ENCODE measurements at places on chromosomes 7 and 10.

GRCh38 chr10:77415313-77415960, 222.2 kb downstream of the KCNMA1 start:
- peak; percentile 68 for DNase-seq

DNA sequence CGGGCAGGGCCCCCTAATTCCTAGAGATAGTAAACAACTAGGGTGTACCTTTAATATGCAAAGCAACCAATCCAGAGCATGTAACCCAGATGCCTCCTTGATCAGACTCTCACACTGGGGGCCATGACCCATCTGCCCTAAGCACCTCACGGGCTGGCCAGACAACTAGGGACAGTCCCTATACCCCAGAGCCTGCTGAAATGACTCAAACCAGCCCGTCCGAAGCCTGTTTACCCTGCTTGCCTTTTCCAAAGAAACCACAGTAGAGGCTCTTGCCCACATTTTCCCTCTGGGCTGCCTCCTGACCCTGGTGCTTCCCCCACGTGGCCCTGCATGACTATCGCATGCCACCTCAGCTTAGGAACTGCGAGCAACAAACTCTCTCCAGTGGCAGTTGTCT, 46.2 kb downstream of the RGS10 start:
- no peak for DNase-seq

DNA sequence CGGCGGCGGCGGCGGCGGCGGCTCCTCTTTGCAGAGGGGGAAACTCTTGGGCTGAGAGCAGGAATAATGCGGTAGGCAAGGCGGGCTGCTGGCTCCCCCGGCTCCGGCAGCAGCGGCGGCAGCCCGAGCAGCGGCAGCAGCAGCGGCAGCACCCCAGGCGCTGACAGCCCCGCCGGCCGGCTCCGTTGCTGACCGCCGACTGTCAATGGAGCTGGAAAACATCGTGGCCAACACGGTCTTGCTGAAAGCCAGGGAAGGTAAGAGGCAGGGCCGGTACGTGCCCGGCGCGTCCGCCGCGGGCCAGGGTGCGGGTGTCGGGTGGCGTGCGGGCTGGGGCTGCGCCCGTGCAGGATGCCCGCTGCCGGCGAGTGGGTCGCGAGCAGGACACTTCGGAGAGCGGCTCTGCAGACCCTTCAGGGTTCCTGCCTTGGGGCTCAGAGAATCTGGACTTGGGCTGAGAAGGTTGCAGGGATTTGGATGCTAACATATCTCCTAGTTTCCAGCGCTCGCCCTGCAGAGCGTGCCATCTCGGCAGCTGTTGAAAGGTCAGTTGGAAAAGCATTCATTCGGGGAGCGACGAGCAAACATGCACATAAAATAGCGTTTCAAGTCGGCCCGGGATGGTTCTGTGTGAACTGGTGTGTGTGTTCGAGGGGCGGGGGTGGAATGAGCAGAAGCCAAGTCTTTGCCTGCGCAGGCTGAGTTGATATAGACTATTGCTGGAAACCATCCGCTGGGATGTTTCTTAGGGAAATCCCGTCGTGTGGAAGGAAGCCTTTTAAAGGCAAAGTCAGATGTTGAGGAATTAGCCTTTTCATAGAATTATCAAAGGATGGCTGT, 562 bp downstream of the GRK5 start:
- peak; percentile 62 for DNase-seq

DNA sequence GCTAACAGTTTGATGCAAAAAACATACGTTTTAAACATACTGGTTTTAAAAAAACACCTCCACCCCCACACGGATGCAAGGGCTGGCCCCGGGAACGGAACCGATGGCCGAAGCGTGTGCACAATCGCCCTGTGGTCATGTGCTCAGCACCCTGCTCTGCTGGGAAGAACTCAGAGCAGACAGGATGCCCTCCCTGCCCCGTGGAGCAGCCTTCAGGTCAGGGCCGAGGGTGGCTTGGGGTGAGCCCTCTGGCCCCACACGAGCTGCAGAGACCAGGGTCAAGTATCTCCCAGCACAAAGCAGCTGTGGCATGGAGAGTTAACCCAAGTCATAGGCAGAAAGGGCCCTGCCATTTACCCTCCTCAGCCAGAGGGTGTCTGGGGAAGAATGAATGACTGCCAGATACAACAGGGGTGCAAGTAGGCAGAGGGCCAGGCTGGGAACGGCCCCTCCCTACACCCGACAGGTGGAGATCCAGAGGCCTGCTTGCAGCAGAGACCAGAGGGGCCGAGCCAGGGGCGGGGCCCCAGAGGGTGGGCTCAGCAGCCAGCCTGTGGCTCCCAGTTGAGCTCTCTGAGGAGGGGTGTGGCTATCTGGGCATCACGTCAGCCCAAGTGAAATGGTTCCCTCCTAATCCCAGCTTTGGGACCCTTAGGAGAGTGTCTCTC, 56.8 kb downstream of the ZRANB1 start:
- no peak for DNase-seq

GRCh38 chr7:77476871-77477270, 60.2 kb upstream of the PTPN12 start:
- no peak for DNase-seq

DNA sequence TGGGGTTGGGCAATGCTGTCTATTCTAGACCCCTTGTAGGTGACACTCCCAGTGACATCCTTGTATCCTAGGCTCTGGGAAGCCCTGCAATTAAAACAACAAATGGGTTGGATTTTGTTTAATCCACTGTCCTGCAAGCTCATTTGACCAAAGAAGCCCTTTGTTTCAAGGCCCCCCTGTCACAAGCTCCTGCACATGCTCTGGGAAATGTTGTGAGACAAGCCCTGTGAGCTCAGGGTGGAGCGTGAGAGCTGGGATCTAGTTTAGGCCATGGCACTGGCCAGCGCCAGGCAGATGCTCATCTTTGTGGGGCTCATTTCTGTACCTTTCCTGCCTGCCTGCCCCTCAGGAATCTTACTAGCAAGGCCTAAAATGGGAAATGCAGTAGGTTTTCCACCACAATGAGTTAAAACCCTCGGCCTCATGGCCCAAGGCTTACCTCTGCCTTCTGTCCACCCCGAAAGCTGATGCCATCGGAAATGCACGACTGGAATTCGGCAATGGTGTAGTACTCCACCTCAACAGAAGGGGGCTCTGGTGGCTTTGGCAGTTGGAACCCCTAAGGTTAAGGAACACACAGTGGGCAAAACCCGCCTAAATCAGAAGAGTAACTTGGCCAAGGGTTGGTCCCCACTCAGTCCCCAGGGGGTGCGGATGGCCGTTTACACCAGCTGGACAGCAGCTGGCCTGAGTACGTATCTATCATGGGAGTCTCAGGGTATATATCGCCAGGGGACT, 112.0 kb downstream of the NEURL1 start:
- peak; percentile 63 for DNase-seq

DNA sequence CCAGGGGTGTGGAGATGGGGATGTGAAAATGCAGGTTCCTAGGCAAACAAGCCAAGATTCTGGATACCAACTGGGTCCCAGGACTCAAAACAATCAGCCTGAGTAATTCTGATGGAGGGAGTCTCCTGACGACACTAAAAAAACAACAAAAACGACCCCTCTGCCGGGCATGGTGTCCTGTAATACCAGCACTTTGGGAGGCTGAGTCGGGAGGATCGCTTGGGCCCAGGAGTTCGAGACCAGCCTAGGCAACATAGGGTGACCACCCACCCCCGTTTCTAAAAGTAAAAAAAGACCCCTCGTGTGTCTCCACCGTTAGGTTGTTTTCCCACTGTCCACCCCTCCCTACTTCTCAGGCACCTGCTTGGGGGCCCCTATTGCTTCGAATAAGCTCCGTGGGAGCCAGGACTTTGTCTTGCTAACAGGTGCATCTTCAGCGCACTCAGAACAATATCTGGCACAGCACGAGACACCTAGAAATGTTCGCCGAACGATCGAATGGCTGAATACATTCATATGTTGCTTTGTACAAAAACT, 743 bp upstream of the NRF1 start:
- DNase-seq, result peak; percentile 4

- no peak for DNase-seq
Observed at GRCh38 chr10:110150046-110150445, 57.4 kb upstream of the MXI1 start.

DNA sequence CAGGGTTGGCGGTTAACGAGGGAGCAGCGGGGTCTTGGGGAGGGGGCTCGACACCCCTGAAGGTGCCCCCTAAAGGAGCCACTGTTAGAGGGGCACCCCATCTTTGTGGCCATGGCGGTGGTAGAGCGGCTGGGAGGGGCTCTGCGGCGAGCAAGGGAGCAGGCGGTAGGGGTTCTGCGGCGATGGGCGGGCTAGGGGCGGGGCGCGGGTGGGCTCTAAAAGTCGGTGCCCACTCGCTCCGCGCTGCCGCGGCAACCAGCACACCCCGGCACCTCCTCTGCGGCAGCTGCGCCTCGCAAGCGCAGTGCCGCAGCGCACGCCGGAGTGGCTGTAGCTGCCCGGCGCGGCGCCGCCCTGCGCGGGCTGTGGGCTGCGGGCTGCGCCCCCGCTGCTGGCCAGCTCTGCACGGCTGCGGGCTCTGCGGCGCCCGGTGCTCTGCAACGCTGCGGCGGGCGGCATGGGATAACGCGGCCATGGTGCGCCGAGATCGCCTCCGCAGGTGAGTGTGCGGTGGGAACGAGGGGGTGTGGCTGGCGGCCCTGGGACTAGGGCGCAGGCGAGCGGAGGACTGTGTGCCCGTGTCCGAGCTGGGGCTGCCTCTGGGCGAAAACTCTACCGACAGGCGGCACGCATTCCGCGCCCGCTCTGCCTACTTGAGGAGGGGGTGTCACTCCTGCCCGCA, at the start of gene MEST:
Gene MEST, plus strand, starts transcription at position 245 of the 682 bp plus-strand sequence. Its CDS starts 229 bp downstream, at position 474.
- DNase-seq, result no peak

DNA sequence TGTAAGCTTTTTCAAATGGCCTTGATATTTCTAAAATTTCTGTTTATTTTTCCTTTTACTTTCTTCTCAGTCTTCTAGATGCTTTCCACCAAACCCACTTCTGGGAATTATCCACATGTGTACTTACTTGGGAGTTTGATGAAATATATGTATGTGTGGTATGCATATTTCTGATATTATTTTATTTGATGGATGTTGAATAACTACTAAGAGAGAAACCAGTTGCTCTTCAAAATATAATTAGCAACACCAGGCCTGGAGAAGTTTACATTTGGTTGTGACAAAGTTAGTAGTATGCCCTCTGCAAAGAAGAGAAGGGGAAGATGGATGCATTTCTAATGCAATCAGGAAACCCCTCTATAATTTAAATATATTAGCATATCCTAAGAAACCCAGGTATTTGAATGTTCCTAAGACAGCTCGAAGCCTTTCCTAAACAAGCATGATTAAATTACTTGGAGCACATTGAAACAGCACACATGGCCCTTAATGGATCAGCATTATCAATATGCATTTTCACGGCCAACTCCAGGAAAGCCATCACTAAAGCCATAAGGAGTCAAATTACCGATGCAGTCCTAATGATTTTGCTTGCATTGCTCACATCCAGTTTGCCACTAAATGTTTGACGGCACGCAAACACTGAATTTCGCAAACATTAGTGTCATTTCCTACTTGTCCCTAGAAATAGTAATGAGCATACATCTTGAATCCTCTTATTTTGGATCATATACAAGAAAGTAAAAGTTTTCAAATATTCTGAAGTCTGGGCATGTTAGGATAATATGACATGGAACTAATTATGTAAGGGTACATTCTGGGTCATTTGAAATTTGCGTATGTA, 393.8 kb downstream of the EXOC4 start:
- DNase-seq, result no peak

GRCh38 chr10:73017955-73018480, 63.4 kb upstream of the PLA2G12B start:
- peak; percentile 9 for DNase-seq

DNA sequence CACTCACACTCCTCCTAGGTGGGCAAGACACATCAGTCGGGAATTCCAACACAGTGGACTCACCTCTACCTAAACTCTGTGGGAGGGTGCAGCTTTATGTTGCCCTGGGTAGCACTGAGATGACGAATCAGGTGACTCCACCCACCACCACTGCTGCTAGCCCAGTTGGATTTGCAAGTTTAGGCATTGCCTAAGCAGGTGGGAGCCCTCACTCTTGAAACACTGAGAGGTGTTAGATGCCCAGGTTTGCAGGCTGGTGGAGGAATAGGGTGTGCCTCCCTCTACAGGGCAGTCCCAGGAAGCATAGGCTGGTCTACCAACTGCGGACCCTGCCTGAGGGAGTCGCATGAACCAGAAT, 708.9 kb downstream of the POM121L12 start:
- DNase-seq, result no peak

GRCh38 chr7:74092964-74093471, 9.4 kb downstream of the LIMK1 start:
- DNase-seq, result no peak

- DNase-seq, result no peak
Observed at GRCh38 chr7:35366167-35367155, 112.6 kb upstream of the TBX20 start.

- no peak for DNase-seq
Observed at GRCh38 chr7:106063024-106063423, 49.1 kb downstream of the SYPL1 start.

GRCh38 chr10:114175667-114176066, 1.7 kb upstream of the CCDC186 start:
- DNase-seq, result no peak

- no peak for DNase-seq
Observed at GRCh38 chr10:23402856-23403255, 36.0 kb upstream of the OTUD1 start.

DNA sequence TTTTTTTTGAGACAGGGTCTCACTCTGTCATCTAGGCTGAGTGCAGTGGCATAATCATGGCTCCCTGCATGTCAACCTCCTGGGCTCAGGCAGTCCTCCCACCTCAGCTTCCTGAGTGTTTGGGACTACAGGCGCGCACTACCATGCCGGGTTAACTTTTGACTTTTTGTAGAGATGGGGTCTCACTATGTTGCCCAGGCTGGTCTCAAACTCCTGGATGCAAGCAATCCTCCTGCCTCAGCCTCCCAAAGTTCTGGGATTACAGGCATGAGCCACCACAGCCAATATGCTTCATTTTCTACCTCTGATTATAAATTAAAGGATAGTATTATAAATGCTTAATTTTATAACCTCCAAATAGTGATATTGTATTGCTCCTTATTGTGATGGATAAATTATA, 121.3 kb downstream of the ADK start:
- DNase-seq, result no peak

GRCh38 chr7:51027935-51028830, 245.5 kb upstream of the GRB10 start:
- no peak for DNase-seq

DNA sequence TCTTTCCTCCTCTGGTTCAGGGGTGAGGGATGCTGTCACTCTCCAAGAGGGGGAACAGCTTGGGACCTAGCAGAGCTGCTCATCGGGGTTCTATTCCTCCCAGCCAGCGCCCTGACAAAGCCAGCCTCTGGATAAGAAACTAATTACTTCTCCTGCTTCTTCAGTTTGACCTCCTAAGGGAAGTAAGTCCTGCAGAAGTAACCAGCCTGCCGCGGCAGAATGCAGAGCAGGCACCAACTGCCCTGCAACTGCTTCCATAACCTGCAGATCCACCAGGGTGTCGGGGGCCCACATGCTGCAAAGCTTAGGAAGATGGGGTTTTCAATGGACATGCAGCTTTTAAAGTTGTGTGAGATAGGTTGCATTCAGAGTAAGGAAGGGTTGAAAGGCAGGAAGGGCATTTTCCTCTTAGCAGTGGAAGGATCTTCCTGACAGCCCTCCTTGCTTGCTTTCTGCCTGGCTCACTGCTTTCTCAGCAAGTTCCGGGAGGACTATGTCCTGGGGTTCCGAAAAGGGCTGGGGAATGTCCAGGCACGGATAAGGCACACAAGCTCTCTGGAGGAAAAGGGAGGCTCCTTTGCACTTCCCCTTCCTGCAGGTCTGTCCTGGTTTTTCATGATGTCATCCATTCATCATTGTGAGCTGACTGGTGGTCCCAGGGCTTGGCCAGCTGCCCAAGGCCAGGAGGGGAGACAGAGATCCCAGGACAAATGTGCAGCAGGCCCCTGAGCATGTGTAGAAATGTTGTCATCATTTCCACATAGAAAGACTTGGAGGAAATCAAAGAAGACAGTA, 24.3 kb upstream of the CALU start:
- no peak for DNase-seq

- DNase-seq, result peak; percentile 61
Observed at GRCh38 chr7:92841192-92841591, 4.8 kb upstream of the CDK6 start.
